Memory B cell (primary cell): ENCODE measurements at places on chromosomes 6 and 20.

GRCh38 chr6:45527210-45527609 lies 149.5 kb upstream of the SUPT3H start:
- no peak overlapping the region for H3K4me3 ChIP-seq
- no peak for DNase-seq
- peaks cover 2% of the 10 kb centered on the region for H3K27me3 ChIP-seq
- H3K4me1 ChIP-seq, result no peaks in the 10 kb centered on the region

DNA sequence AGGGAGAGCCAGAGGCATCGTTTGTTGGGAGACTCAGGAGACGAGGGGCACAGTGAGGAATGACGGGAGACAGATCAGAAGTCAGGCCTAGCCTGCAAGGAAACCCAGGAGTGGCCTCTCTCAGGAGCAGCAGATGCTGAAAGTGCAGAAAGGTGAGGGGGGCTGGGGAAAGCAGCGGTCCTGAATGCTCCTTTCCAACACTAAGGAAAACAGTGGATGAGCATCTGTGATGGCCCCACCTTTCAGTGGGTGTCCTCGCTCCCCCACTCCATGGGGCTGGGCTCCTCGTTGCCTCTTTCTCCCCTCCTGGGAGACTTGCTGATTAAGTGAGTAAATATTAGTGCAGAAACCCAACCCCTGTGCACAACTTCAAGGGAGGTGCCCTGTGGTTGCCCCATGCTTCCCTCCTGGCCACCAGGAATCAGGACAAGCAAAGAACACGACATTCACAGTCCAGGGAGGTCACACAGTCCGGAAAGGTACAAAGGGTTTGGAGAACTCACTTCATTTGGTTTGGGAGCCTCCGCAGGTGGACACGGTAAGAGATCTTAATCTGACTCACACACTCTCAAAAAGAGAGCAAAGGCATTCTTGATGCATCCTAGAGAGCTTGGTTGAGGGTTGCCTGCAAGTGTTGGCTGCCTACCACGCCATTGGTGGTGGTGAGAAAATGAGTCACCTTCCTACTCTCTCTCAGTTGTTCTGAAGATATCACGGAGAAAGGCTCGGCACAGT lies 9.7 kb upstream of the BPIFB1 start:
- H3K27me3 ChIP-seq, result peaks cover 8% of the 10 kb centered on the region
- no peaks in the 10 kb centered on the region for H3K4me1 ChIP-seq
- H3K36me3 ChIP-seq, result no peaks in the 10 kb centered on the region

DNA sequence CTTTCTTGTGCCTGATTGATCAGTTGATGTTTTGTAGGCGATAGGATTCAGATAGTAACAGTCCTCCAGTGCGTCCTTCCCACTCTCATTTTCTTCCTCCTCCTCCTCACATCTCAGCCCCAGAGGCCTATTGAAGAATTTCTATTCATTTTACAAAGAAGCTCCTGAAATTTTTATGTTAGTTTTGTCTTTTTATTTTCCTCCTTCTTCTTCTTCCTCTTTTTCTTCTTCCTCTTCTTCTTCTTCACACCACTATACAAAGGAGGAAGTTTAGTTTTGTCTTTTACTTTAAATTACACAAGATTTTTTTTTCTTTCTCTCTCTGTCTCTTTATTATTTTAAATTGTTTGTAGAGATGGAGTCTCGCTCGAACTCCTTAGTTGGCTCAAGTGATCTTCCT lies 19.1 kb downstream of the BTN2A1 start:
- no peaks in the 10 kb centered on the region for H3K27me3 ChIP-seq
- no peak for DNase-seq
- peak overlapping the region; percentile 47 for H3K4me3 ChIP-seq
- peaks cover 6% of the 10 kb centered on the region for H3K36me3 ChIP-seq
- peak overlapping the region; percentile 75 for H3K27ac ChIP-seq

- H3K27me3 ChIP-seq, result no peaks in the 10 kb centered on the region
- DNase-seq, result no peak
- H3K4me1 ChIP-seq, result peaks cover 4% of the 10 kb centered on the region
These were observed 32.4 kb downstream of the DUSP22 start for GRCh38 chr6:324729-325125.

GRCh38 chr20:45052698-45053429 lies 48.1 kb downstream of the KCNS1 start:
- peak overlapping the region; percentile 45 for H3K4me3 ChIP-seq
- peaks cover 50% of the 10 kb centered on the region for H3K4me1 ChIP-seq
- H3K27ac ChIP-seq, result peak overlapping the region; percentile 84
- no peak for DNase-seq

DNA sequence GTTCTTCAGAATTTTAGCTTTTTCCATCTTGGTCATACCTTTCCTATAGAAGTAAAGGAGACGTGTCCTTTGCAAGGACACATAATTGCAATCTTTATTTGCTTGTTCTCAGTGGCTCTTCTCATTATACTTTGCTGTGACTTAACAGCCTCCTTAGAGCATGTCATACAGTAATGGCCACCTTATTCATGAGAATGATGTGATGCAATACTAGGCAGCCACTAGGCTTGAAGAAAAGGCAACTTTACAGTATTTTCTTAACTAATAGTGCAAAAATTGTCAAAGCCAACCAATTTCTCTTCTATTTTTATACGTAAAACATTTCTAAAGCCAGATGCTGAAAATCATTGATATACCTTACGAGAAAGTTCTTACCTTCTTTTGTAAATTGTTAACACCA lies 1296.8 kb upstream of the EYS start:
- H3K27ac ChIP-seq, result no peak overlapping the region
- no peaks in the 10 kb centered on the region for H3K27me3 ChIP-seq
- no peaks in the 10 kb centered on the region for H3K4me1 ChIP-seq

DNA sequence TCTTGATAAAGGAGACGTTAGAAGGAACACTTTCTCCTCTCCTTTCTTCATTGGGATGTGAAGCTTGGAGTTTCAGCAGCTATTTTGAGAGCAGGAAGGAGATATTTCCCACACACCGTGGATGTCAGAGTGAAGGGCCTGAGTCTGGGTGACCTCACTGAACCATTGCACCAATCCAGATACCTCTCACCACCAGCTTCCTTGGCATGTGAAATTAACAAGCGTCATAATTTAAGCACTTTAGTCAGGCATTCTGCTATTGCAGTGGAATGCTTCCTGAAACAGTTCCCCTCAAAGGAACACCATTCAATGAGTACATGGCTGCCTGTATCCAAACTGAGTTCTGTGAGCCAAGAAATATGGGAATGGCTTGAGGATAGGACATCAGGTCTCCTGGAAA lies 83.7 kb downstream of the CHMP4B start:
- no peak overlapping the region for H3K27ac ChIP-seq
- H3K4me1 ChIP-seq, result no peaks in the 10 kb centered on the region
- no peak overlapping the region for H3K4me3 ChIP-seq
- H3K27me3 ChIP-seq, result peaks cover 10% of the 10 kb centered on the region
- peaks cover 3% of the 10 kb centered on the region for H3K36me3 ChIP-seq

DNA sequence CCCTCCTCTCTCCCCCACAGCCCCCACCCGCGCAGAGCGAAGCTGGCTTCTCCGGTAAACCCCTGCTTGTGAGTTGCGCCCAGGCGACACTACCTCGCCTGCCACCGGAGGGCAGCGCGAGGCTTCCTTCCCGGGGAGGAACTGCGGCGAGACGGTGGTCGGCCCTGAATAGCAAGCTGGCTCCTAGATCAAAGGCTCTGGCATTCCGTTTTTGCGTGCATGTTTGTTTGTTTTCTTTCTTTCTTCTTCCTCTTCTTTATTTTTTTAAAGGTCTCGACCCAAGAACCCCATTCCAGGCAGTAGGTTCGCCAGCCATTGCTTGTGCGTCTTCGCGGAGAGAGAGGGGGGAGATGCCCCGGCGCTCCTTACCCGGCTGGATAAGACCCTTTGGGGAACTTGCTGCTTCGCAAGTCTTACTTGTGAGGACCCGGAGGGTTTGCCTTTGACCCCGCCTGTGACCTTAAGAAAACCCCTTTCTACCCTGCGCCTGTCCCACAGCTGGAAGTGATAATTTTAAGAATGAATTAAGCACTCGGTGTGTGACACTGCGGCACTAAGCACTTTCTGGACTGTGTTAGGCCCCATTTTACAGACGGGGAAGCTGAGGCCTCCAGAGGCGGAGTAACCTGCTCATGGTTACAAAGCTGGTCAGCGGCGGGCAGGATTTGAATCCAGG lies 92.7 kb upstream of the SIRPA start:
- H3K27ac ChIP-seq, result peak overlapping the region; percentile 78
- peaks cover 19% of the 10 kb centered on the region for H3K4me1 ChIP-seq
- peak; percentile 74 for DNase-seq
- H3K36me3 ChIP-seq, result no peaks in the 10 kb centered on the region
- H3K27me3 ChIP-seq, result no peaks in the 10 kb centered on the region
- H3K4me3 ChIP-seq, result peak overlapping the region; percentile 84

GRCh38 chr6:170026751-170027646 lies 263.9 kb downstream of the DLL1 start:
- no peaks in the 10 kb centered on the region for H3K4me1 ChIP-seq
- no peak for DNase-seq
- peaks cover 11% of the 10 kb centered on the region for H3K27me3 ChIP-seq
- H3K4me3 ChIP-seq, result no peak overlapping the region
- no peak overlapping the region for H3K27ac ChIP-seq

DNA sequence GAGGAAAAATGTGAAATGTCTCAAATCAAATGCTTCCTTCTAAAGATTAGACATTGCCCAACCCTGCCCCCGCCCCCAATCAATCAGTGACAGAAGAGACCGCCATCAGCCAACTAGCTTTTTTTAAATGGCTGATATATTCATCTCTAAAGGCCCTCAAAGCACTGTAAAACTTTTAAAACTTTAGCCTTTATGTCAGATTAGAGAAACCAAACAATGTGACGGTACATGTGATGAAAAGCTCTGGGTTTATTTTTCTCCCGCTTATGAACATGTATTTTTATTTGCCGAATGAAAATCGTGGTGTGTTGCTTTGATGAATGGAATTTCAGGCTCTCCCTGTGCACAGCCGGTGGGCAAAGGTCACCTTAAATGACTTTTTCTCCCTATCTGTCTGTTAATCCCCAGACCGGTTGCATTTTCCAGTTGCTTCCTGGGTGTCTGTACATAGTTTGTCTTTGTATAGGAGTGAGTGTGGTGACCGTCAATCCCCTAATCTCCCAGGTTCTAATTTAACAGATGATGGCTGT lies 38.5 kb downstream of the TBC1D7 start:
- no peak overlapping the region for H3K27ac ChIP-seq
- peaks cover 15% of the 10 kb centered on the region for H3K4me1 ChIP-seq
- H3K4me3 ChIP-seq, result no peak overlapping the region
- no peaks in the 10 kb centered on the region for H3K27me3 ChIP-seq

- H3K27ac ChIP-seq, result no peak overlapping the region
- no peak for DNase-seq
- no peaks in the 10 kb centered on the region for H3K4me1 ChIP-seq
- H3K27me3 ChIP-seq, result no peaks in the 10 kb centered on the region
- no peak overlapping the region for H3K4me3 ChIP-seq
These were observed 159.8 kb downstream of the ZFP64 start for GRCh38 chr20:52031563-52032303.

DNA sequence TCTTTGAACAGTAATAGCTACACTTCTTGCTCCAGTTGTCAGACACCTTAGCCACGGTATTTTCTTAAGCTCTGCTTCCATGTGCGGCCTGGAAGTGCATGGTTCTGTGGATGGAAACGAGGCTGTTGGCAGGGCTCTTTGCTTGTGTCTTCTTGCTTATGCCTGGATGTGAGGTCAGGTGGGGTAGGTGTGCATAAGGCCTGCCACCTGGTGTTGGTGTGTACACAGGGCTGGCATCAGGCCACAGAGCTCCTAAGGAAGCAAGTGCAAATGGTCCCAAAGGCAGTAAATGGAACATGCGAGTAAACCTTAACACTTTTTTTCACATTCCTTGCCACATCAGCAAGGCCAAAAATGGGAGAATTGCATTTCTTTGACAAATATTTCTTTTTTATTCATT lies 158.1 kb upstream of the GMDS start:
- no peak for DNase-seq
- peaks cover 18% of the 10 kb centered on the region for H3K36me3 ChIP-seq
- H3K27me3 ChIP-seq, result no peaks in the 10 kb centered on the region
- H3K4me1 ChIP-seq, result no peaks in the 10 kb centered on the region
- H3K27ac ChIP-seq, result no peak overlapping the region

DNA sequence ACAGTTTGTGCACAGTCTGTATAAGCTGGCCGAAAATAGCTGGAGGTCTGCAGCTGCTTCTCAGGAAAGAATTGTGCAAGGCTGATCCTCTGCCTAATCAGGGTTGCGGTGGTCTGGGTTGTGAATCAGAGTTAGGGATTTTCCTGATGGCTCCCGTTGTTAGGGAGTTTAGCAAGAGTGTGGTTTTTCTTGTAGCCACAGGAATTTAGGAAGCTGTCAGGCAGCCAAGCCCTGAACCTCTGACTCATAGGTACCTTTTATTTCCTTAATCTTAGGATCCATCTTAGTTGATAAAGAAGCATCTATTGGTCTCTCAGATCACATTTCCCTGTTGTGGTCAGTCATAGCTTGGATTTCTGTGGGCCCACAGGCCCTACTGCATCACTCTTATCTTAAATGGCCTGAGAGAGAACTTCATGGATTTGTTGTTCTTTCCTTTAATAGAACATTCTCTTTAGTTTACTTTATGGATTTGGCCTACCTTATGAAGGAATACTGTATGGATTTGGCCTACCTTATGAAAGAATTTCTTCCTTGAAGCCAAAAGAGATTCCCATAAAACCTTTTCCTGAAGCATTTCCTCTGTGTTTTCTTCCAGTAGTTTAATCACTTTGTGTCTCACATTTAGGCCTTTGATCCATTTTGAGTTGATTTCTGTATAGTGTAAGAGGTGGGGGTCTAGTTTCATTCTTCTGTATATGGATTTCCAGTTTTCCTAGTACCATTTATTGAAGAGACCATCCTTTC lies 10.3 kb downstream of the KIF25 start:
- no peak overlapping the region for H3K4me3 ChIP-seq
- no peak overlapping the region for H3K27ac ChIP-seq
- no peaks in the 10 kb centered on the region for H3K4me1 ChIP-seq
- no peaks in the 10 kb centered on the region for H3K27me3 ChIP-seq
- no peak for DNase-seq

DNA sequence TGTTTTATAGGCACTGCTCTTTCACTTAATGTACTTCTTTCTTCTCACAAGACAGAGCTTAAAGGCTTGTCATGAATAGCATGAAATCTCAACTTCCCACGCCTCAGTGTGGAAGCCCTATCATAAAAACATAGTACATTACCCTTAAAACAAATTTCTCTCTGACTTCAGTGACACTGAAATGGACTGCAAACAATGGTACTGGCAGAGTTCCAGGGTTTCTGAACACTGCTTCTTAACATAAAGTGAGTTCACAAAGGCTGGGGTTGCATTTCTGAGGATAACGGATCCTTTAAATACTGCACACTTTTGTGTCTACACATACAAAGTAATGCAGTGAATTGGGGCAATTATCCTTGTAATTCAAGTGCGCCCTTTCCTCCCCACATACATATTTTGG lies 32.3 kb upstream of the PLEKHG1 start:
- peaks cover 1% of the 10 kb centered on the region for H3K4me1 ChIP-seq
- peaks cover 10% of the 10 kb centered on the region for H3K27me3 ChIP-seq
- no peak overlapping the region for H3K4me3 ChIP-seq
- DNase-seq, result no peak
- H3K27ac ChIP-seq, result no peak overlapping the region

GRCh38 chr6:101539510-101540245 lies 146.2 kb downstream of the GRIK2 start:
- DNase-seq, result no peak
- no peak overlapping the region for H3K27ac ChIP-seq
- no peaks in the 10 kb centered on the region for H3K36me3 ChIP-seq

- no peaks in the 10 kb centered on the region for H3K36me3 ChIP-seq
- peaks cover 2% of the 10 kb centered on the region for H3K27me3 ChIP-seq
- no peak overlapping the region for H3K27ac ChIP-seq
- no peak for DNase-seq
These were observed 18.4 kb upstream of the NUP153 start for GRCh38 chr6:17725083-17725482.

GRCh38 chr6:26739811-26740210 lies 80.3 kb upstream of the ZNF322 start:
- no peaks in the 10 kb centered on the region for H3K36me3 ChIP-seq
- DNase-seq, result no peak
- H3K4me3 ChIP-seq, result no peak overlapping the region
- H3K27ac ChIP-seq, result no peak overlapping the region
